Stimulated activated CD8-positive, alpha-beta memory T cell treated with anti-CD3 and anti-CD28 coated beads, Interleukin-7, amount 100 ng/mL, for 48 hours (primary cell): ENCODE measurements at places on chromosomes 11 and 22.

DNA sequence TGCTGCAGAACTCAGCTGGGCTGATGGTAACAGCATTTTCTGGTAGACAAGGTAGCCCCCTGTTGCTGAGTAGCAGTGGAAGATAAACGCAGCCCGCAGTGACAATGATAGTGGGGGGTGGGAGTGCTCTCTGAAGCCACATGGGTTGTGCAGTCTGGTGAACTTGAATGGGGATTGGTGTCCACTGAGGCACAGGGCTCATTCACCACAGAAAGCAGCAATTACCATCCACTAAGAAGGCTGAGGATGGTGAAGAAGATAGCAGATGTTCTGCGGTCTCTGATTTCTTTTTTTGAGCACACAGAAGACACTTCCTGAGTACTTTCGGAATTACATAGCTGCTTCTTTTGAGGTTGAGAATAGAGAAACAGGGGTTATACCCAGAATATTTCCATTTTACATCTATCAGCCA is 150.3 kb downstream of the LRRC4C start:
- no peak for DNase-seq

DNA sequence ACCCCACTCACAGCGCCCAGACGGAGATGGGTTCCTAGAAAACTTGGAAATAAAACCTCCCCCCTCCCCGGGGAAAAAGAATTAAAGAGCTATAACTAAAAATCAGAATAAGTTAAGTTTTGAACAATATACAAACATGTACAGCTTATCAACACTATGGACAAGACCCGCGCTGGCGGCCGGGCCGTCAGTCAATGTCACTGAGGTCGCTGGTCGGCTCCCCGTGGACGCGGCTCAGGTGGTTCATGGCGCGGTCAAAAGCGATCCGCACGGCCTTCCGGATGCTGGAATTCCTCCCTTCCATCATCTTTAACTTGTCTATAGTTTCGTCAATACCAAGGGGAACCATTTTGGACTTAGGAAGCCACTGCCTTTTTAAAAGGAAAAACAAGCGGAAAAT is 53.6 kb downstream of the BRD1 start:
- DNase-seq: no peak

GRCh38 chr11:46404476-46405017 is 13.0 kb upstream of the CHRM4 start:
- DNase-seq: no peak

DNA sequence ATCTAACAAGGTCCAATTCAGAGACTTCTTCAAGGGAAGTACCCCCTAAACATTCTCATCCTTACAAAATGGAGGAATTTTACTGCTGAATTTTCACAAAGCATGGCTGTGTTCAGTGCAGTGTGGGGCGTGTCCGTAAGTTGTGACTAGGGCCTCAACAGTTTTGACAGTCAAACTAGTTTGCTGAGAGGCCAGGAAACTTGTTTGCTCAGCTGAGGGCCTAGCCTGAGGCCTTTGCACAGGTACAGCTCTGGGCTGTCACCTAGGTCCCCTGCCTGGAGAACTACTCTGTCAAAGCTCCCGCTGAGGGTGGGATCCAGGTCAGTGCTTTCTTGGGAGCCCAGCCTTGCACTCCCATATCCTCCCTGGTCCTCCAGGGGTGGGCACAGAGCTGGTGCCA is 27.9 kb downstream of the TCP11L1 start:
- DNase-seq: no peak

DNA sequence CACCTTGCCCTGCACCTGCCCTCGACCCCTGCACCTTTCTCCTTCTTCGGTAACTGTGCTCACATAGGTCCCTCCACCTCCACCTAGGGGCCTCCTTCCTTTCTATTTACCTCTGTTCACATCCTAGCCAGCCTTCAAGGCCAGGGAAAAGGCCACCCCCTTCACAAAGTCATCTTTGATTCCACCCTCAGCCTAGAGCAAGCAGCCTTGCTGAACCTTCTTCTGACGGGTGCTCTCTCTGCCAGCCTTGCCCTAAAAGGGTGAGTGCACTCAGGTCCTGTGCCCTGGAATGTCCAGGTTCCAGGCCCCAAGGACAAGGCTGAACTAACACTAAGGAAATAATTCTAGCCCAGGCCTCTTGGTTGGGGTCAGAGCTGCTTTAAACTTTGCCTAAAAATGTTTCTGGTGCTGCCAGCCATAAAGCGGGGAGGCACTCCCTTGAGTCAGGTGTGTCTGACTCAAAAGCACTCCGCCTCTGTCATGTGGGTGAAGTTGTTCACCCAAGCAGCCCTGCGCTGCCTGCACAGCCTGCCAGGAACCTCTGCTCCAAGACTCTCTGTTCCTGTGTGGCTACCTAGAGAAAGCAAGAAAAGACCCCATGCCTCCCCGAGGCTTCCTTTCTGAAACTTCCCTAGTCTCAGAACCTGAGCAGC is 9.2 kb upstream of the FAM83F start:
- peak; percentile 32 for DNase-seq

DNA sequence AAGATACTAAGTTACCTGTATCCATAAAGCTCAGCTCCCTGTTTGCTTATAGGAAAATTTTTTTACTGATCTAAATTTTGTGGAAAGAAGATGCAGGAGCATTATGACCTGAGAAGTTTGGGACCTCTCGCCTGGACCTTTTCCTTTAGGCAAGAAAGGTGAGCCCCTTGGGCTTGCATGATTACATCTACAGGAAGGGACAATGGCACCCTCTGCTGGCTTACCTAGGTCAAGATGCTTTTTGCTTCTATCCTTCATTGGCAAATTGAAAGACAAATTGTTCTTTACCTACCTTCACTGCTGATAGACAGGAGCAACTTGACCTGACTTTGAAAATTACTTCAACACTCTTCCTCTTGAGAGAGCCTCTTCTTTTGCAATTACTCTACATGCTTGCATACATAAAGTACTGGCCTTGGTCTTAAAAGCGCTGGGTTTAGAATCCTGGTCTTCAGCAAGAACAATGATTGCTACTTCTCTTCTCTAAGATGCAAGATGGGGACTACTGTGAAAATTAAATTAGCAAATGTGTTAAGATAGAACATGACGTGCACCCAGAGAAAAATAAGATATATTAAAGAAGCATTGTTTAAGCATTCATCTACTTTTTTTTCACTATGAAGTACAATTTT is 147.2 kb downstream of the TRPC6 start:
- DNase-seq: no peak

DNA sequence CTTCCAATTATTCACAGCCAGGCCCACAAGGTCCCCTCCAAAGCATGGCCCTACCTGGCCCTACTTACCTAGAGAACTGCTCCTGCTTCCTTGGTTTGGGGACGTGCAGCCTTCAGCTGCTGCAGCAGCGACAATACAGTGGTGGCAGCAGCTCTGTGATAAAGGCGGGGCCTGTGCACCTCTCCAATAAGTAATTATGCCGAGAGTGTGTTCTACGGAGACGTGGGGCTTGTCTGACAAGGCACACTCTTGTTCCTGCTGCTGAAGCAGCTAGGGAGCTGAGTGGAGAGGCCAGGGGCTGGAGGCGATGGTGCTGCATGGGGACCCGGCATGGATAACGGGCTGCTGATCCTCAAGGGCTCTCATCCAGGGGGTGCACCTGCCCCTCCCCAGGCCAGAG is 98.0 kb upstream of the THY1 start:
- no peak for DNase-seq

DNA sequence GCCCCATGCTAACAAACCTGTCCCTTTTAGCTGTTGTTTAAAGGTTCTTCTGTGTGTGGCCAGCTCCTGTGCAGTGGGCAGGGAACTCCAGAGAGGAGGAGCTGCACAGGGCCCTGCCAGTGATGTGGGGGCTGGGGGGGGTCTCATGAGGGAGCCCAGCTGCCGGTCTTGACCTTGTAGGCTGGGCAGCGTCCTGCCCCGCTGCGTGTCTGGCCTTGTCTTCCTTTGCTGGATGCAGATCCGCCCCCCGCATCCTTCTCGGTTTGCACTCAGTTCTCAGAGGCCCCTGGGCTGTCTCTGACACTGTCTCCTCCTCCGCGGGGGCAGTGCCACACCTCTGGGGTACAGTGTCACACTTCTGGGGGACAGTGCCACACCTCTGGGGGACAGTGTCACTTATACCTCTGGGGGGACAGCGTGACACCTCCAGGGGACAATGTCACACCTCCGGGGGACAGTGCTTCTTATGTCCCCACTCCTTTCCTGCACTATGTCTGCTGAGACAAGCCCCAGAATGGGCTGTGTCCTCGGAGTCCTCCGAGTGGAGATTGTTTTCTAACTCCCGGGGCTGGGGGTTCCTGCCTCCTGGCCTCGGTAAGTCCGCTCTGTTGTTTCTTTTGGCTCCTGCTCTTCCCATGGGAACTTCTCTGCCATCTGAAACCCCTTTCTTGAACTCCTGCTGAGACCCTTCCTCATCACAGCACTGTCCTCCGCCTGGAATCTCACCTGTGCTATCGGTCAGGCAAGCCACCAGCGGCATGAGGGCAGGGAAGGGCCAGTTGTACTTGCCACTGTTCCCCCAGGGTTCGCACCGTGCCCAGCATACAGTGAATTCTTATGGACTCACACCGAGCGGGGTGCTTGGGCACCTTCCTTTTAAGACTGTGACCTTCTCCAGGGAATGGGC is 788.3 kb downstream of the TBC1D22A start:
- DNase-seq: no peak

DNA sequence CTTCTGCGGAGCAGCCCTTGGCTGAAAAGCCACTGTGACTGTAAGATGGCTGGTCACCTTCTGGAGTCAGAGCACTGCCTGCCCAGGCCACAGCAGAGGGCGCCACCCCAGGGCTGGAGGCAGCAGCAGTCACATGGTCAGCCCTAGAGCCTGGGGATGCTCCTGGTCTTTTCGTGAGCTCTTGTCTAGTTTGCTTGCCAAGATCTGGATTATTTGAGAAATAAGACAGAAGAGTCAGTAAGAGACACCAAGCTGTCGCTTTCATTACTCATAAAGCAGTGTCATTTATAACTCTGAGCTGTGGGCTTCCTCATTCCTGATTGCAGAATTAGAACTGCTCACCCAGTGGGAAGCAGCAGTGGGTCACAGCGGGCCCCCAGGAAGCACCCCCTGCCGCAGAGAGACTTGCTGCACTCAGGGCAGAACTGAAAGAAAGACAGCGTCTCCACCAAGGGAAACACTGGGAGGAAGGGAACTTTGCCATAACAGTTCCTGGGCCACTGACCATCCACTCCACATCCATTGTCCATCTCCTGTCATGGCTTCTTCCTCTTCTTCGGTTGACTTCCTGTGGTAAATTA is 56.7 kb downstream of the PPP6R2 start:
- no peak for DNase-seq

- DNase-seq: no peak
These were observed 66.7 kb downstream of the PACS1 start for GRCh38 chr11:66136752-66137123.

DNA sequence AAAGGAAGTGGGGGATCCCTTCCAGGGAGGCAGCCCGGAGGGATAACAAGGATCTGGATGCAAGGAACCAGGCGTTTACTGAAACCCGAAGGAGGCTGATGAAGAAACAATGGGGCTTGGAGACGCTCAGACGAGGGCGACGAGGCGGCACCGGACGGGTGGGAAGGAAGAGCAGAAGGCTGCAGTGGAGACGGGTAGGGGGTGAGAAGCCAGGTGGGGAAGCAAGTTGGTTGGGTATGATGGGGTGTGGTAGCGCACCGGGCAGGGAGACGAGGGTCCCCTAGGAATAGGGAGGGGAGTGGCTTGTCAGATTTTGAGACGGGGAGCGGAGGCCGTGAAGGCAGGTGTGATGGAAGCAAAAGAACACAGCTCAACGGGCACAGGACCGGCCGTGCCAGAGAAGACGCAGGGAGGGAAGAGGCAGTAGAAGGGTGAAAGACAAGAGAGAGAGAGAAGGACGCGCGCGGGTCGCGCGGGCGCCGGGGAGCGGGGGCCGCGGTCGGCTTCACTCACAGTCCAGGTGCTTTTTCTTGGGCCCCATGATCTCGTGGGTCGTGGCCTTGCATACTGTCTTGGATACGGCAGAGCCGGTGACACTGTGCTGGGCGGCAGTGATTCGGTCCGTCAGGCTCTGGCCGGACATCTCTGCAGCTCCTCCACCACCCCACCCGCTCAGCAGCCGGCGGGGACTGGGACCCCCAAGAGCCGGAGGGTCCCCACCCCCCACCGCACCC is 579 bp downstream of the PICALM start:
- DNase-seq: no peak

DNA sequence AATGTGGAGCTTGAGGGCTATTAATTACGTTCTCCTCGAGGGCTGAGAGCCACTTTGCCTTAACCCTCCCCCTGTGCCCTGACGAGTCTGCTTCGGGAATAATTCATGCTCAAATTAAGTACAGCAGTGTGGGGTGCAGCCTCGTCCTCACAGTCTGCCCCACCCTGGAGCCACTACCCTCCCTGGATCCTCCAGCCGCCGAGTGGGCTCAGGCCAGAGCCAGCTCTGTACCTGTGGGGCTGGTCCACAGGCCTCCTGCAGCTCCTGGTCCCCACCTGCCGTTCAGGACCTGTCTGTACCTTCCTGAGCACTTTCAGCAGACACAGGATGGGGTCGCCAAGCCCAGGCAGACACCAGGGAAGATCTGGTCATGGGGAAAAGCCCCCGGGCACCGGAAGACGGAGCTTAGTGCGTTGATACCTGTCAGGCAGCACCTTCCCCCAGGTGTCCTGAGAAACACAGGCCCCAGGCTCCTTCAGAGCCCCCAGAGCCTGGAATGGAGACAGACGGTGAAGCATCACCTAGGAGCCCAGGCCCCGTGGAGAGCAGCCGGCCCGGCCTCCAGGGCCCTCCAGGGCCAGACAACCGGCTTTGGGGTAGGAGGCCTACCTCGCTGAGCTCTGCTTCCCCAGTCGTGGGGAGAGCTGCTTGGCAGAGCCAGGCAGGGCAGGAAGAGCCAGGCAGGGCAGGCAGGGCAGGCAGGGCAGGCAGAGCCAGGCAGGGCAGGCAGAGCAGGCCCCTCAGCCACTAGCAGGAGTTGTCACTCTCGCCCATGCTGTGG is 9.7 kb downstream of the TSPAN32 start:
- DNase-seq: no peak

DNA sequence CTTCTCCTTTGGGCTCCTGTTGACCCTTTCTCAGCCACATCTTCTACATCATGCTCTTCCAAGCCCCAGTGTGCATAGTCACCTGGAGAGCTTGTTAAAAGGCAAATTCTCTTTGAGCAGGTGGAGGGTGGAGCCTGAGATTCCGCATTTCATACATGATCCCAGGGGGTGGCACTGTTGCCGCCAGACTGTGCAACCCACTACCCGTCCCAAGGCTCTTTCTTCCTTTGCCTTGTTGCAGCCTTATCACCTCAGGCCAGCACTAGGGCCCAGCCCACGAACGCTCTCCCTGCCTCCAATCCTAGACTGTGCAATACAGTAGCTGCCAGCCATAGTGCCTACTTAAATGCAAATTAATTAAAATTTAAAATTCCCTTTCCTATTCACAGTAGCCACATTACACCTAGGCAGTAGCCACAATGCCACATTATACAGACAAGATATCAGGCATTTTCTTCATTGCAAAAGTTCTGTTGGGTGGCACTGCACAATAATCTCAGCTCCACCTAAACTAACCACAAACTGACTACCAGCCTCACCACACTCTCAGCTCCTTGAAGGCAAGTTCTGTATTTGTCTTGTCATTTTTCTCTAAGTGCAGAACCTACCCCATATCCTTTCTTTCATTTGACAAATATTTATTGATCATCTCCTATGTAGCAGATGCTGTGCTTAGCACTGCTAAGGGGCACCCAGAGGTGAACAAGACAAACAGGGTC is 4.6 kb upstream of the KCNJ5 start:
- DNase-seq: no peak
